CD4-positive, alpha-beta memory T cell (primary cell): ENCODE measurements at places on chromosomes 4 and X. TPM values are rescaled to one million over a fixed set of nuclear protein-coding genes. Genes with fewer than 3 reads are reported as not detected.

The SHROOM2 gene
- not detected for total RNA-seq

The PCDH11X gene
- not detected for total RNA-seq

The PKD2 gene
- 6.8 TPM for total RNA-seq

GRCh38 chr4:5009796-5010195, 9.5 kb downstream of the CYTL1 start:
- no peak for DNase-seq

- no peak for DNase-seq
These were observed 98.8 kb upstream of the NDP start for GRCh38 chrX:44071847-44072551.

DNA sequence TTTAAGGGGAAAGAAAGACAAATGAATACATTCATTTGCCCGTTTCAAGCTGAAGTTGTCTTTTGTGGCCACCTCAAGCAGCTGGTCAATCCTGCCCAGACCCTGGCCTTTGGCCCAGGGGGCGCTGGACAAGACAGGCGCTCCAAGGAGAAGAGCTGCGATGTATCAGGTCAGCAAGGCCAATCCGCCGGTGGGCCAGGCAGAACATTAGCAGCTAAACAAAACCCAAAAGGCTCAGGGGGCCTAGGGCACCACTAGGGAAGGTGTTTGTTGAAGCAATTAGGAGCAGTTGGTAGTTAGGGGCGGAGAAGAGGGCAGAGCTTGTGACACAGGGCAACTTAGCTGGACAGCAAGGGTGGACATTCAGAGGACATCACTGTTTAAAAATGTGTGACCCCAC, 60.8 kb upstream of the TMEM33 start:
- DNase-seq, result no peak

DNA sequence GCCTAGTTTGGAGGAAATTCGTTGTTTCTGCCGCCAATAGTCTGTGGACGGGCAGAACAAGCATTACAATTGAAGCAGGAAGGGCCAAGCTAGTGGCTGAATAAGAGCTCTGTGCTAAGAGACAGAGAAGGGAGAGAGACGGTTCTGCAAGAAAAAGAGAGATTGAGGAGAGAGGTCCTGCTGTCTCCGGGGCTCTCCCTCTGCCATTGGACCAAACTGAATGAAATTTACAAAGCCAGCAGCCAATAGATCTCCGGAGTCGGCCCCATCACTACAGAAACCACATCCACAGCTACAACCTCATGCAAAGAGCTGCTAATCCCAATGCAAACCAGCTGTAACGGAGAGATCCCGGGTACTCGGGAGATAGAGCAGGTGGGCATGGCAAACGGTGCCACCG, at the start of gene NLGN4X:
Gene NLGN4X, minus strand, starts transcription at position 148 of the 400 bp plus-strand sequence. CDS start 77,401 bp downstream, outside the sequence.
- no peak for DNase-seq

- no peak for DNase-seq
These were observed 37.6 kb downstream of the GPR174 start for GRCh38 chrX:79182071-79182470.

DNA sequence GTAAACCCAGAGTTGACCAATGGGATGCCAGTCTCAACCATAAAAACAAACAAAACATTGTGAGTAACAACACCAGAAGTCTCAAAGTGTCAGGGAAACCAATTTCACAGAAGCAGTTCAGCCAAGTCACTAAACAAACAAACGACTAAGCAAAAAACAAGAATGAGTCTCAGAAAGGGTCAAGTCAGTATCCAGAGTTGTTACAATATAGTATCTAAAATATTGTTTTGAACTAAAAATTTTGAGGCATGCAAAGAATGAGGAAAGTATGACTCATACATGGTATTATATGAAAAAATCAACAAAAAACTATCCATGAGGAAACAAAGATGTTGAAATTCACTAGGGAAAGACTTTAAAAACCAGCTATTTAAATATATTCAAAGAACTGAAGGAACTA, 70.6 kb downstream of the AR start:
- DNase-seq, result no peak

DNA sequence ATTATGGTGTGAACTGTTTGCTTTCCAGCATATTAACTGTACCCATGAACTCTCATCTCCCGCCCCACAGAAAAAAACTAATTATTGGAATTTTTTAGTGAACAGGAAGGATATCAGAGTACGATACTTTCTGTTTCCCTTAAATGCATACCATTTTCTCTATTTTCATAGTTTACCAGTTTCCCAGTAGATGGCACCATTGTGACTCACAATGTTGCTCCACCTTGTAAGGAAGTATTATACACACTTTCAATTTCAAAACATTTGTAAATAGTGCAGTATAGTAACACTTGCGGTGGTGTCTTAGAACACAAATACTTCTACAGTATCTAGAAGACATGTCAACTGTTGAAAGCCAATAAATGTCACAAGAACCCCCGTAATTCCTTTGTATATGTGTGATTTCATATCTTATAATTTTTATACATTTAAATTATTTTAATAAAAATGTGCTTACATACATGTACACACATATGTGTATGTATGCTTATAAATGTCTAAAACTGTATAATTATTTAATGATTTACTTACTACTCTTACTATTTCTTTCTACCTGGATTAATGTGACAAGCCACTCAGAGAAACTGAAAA, 167.3 kb downstream of the SLIT2 start:
- DNase-seq, result peak; percentile 38

- DNase-seq, result no peak
These were observed 121.2 kb downstream of the AFAP1 start for GRCh38 chr4:7818399-7818911.
